ENCODE measurements at places on chromosomes 4 and X. TPM values are rescaled to one million over a fixed set of nuclear protein-coding genes. Genes with fewer than 3 reads are reported as not detected.

GRCh38 chrX:54030329-54030728 is 13.9 kb downstream of the PHF8 start:
- H3K27me3 ChIP-seq, result no peaks in the 10 kb centered on the region
- peaks cover 2% of the 10 kb centered on the region for H3K36me3 ChIP-seq
- no peaks in the 10 kb centered on the region for H3K4me1 ChIP-seq
- DNase-seq, result no peak
- no peak overlapping the region for H3K4me3 ChIP-seq
- H3K27ac ChIP-seq, result no peak overlapping the region

KCND1 gene
- 0.29 TPM for total RNA-seq

DNA sequence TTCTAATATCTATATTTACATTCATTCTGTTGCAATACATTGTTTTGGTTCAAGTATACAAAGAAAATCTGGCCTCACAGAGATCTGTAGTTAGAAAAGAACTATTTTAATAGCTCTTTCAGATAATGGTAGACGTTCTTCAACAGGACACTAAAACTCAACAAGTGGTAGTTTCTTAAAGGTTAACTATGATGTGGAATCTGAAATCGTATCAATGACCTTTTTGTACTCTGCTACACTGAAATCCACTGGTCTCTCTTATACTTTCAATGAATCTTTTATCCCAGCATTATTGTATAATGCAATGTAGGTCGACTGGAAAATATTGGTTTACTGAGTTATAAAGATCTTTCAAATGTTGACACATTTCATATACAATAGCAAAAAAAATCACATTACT is 12.7 kb downstream of the TMEM185A start:
- no peak overlapping the region for H3K27ac ChIP-seq
- H3K27me3 ChIP-seq, result no peaks in the 10 kb centered on the region

DNA sequence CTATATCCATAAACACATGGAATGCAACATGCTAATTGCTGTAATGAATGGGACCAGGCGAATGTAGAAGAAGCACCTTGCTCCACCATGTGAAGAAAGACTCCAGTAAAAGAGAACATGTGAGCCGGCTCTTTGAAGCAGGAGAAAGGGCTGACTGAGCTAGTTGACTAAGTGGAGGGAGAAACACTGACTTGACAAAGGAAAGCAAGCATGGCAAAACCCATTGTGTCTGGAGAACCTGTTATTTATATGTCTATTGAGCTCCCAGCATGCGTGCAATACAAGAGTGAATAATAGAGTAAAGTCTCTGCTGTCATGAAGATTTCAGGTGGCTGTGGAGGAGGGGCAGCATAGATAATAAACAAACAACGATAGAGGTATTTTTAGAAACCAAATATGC is 559.9 kb downstream of the RAB28 start:
- no peak for DNase-seq
- H3K27ac ChIP-seq, result no peak overlapping the region
- H3K27me3 ChIP-seq, result no peaks in the 10 kb centered on the region
- H3K4me3 ChIP-seq, result no peak overlapping the region
- H3K4me1 ChIP-seq, result no peaks in the 10 kb centered on the region

- H3K27me3 ChIP-seq, result peaks cover 35% of the 10 kb centered on the region
- H3K27ac ChIP-seq, result no peak overlapping the region
- H3K36me3 ChIP-seq, result no peaks in the 10 kb centered on the region
- DNase-seq, result no peak
- peaks cover 3% of the 10 kb centered on the region for H3K4me1 ChIP-seq
Observed at GRCh38 chr4:3729882-3730226, 36.3 kb upstream of the ADRA2C start.

FOXR2 gene
- total RNA-seq, result not detected

DNA sequence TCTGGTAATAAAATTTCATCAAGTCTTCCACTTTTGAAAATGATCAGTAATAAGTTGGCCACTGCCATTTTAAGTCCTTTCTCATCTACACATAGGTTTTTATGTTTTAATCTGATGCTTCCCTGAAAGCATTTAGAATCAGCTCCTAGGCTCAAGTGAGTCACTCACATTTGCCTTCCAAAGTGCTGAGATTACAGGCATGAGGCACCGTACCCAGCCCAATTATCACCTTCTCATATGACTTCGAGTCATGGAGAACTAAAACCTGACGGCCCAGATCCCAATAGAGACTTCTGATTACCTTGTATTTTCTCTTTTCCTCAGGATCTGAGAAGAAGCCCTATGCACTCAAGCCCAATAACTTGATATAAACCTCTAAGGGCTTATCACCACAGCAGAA is 140.8 kb downstream of the OPHN1 start:
- no peaks in the 10 kb centered on the region for H3K4me1 ChIP-seq
- no peak for DNase-seq
- no peak overlapping the region for H3K4me3 ChIP-seq
- H3K27ac ChIP-seq, result no peak overlapping the region
- H3K36me3 ChIP-seq, result no peaks in the 10 kb centered on the region

GRCh38 chrX:44106864-44107263 is 133.7 kb upstream of the NDP start:
- no peak overlapping the region for H3K4me3 ChIP-seq
- DNase-seq, result no peak
- H3K27ac ChIP-seq, result no peak overlapping the region
- no peaks in the 10 kb centered on the region for H3K4me1 ChIP-seq
- H3K36me3 ChIP-seq, result no peaks in the 10 kb centered on the region

DNA sequence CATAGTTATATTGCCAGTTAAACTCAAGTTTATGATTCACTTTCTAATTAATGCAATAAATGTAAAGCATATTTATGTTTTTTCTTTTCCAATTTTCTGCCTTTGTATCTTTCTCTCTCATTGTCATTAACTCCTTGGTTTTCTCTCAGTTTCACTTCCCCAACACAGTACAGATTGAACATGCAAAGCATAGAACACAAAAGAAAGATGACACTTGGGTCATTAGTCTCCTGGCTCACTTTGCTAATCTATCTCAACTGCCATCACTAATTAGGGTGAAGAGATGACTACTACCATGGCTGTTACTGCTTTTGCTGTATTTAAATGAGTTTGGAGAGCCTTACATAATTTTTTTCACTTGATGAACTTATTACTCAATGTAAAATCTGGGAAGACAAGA is 12.3 kb upstream of the NAA11 start:
- no peak overlapping the region for H3K27ac ChIP-seq
- no peaks in the 10 kb centered on the region for H3K27me3 ChIP-seq
- DNase-seq, result no peak
- no peaks in the 10 kb centered on the region for H3K4me1 ChIP-seq
- no peak overlapping the region for H3K4me3 ChIP-seq
- no peaks in the 10 kb centered on the region for H3K36me3 ChIP-seq

DNA sequence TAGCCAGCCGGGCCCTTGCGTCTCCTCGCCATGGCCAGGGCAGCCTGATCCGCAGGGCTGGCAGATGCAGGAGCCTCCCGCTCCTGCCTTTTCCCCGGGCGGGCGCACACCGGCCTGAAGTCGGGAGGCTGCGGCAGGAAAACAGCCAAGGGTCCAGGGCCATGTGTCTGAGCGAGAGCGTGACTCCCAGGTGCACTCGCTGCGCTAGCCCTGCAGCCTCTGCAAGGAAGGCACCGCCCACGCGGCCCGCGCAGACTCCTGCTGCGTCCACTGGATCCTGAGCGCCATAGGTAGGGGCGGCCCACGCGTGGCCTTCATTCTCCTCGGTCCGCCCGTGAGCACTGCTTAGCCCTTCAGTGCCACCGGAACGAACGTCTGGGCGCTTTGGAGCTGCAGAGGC is 379.9 kb downstream of the TRAM1L1 start:
- no peak overlapping the region for H3K4me3 ChIP-seq
- H3K27ac ChIP-seq, result no peak overlapping the region
- H3K27me3 ChIP-seq, result no peaks in the 10 kb centered on the region
- no peaks in the 10 kb centered on the region for H3K4me1 ChIP-seq

- DNase-seq, result peak; percentile 74
- H3K27me3 ChIP-seq, result peaks cover 40% of the 10 kb centered on the region
- no peak overlapping the region for H3K27ac ChIP-seq
- H3K4me3 ChIP-seq, result no peak overlapping the region
- H3K4me1 ChIP-seq, result peaks cover 21% of the 10 kb centered on the region
- H3K36me3 ChIP-seq, result no peaks in the 10 kb centered on the region
Observed at GRCh38 chrX:72128881-72129280, 2.8 kb downstream of the RTL5 start.

DNA sequence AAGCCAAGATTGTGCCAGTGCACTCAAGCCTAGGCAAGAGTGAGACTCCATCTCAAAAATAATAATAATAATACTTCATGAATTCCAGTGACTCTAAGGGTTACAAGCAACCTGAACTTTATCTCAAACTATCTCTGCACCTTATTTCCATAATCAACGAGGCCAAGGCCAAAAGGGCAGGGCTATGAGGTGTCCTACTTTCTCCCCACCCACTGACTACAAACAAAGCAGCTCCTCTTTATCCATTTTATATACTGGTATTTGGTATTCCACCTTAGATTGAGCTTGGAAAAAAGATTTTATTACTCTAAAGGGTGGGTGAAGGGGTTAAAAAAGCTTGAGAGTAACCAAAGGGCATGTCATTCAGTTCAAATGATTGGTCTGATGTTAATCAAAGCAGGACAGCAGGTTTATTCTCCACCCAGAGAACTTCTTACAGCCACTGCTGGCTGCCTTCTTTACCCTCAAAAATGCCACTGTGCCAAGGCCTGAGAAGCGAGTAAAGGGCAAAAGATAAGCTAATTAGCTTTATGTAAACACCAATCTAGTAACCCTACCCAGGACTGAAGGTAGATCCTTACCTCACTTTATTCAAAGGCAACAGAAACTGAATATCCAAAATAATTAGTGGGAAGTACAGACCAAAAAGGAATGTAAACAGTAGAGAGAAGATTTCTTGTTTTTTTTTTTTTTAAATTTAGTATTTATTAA is 28.2 kb downstream of the APOO start:
- H3K36me3 ChIP-seq, result no peaks in the 10 kb centered on the region
- peaks cover 14% of the 10 kb centered on the region for H3K4me1 ChIP-seq
- DNase-seq, result no peak
- no peaks in the 10 kb centered on the region for H3K27me3 ChIP-seq
- H3K4me3 ChIP-seq, result no peak overlapping the region
- no peak overlapping the region for H3K27ac ChIP-seq

PPP1R2C gene
- total RNA-seq, result not detected

DNA sequence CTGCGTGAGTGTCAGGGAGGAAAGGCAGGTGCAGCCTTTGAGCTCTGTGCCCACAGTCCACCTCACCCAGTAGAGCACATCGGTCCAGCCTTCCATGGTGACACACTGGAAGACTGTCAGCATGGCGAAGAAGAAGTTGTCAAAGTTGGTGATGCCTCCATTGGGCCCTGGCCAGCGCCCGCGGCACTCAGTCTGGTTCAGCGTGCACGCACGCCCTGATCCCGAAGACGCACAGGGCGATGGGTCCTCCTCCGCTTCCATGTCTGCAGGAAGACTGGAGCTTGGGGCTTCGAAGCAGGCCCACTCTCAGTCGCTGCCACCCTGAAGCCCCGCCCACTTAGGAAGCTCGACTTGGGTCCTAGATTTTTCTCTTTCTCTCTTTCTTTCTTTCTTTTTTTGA is 5.0 kb downstream of the CACNA1F start:
- no peaks in the 10 kb centered on the region for H3K36me3 ChIP-seq
- peaks cover 2% of the 10 kb centered on the region for H3K27me3 ChIP-seq
- H3K4me1 ChIP-seq, result no peaks in the 10 kb centered on the region
- DNase-seq, result no peak
- H3K27ac ChIP-seq, result no peak overlapping the region

LRCH2 gene
- 2.5 TPM for total RNA-seq

DNA sequence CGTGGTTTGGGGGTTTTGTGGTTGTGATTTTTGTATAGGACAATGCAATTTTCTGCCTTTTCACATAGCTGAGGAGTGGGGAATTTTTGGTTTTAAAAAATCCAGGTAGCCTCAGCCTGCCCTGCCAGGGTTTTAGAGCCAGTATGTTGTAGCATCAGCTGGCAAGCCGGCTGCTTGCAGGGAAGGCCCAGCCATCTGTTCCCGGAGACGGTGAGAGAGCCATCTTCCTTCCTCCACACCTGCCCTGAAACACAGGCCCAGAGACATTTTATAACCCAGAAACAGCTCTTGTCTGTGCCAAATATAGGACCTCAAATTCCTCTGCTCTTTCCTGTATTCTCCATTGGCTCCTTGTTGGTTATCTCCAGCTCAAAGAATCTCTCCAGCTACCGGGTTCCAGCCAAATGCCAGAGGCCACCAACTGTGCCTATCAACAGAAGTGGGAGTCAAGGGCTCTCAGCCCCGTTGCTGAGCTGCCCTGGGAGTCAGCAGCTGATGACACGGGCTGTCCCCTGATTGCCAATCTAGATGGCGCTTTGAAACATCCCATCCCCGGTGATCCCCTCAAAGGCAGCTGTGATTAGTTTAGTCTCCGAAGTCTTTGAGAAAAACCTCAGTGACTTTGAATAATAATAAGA is 595.2 kb downstream of the MID1IP1 start:
- no peak overlapping the region for H3K27ac ChIP-seq
- H3K4me1 ChIP-seq, result no peaks in the 10 kb centered on the region
- peaks cover 33% of the 10 kb centered on the region for H3K27me3 ChIP-seq
- no peaks in the 10 kb centered on the region for H3K36me3 ChIP-seq
- H3K4me3 ChIP-seq, result no peak overlapping the region

- peaks cover 7% of the 10 kb centered on the region for H3K27me3 ChIP-seq
- no peaks in the 10 kb centered on the region for H3K36me3 ChIP-seq
- H3K4me3 ChIP-seq, result no peak overlapping the region
Observed at GRCh38 chrX:119194621-119195020, 41.5 kb upstream of the PGRMC1 start.

DMRTC1 gene
- not detected for total RNA-seq

DNA sequence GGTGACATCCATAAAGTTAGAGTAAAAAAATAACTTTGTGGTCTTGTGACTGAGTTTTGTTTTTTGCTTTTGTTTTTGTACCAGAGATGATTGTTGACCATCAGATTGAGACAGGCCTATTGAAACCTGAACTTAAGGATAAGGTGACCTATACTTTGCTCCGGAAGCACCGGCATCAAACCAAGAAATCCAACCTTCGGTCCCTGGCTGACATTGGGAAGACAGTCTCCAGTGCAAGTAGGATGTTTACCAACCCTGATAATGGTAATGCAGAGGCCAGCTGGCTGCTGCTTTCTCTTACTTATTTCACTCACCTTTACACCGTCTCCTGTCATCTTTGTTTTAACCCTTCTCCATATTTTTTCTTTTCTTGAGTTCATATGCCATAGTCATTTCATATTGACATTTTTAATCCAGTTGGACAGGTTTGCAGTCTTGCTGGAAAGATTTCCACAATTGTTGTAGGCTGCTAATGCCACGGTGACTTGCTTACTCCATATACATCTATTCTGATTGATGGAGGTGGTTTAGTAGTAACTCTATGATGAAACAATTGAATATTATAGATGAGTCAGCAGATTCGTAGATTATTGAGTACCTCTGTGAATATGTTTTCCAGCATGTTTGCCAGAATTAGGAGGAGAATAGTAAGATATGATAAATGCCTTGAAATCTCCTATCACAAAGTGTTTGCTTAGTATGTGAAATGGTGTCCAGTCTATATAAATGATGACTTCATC is 18.3 kb downstream of the SLC4A4 start:
- DNase-seq, result no peak
- H3K27me3 ChIP-seq, result no peaks in the 10 kb centered on the region
- H3K4me3 ChIP-seq, result no peak overlapping the region
- no peaks in the 10 kb centered on the region for H3K4me1 ChIP-seq
- H3K36me3 ChIP-seq, result peaks cover 20% of the 10 kb centered on the region

BMX gene
- total RNA-seq, result not detected

Measured in osteoblast (primary cell).